ENCODE measurements at places on chromosomes 11 and 22. TPM values are rescaled to one million over a fixed set of nuclear protein-coding genes. Genes with fewer than 3 reads are reported as not detected.

- no peak for DNase-seq
Measured at GRCh38 chr22:43560651-43561050, 148.8 kb downstream of the MPPED1 start.

Gene SPON1
- 73.8 TPM for polyA plus RNA-seq

Gene ZFP91
- polyA plus RNA-seq: 69.7 TPM

- DNase-seq: no peak
Measured at GRCh38 chr11:109864151-109864661, 229.0 kb upstream of the ZC3H12C start.

Gene PICALM
- 276 TPM for polyA plus RNA-seq

Measured in right renal pelvis (tissue), 4 donors.